ENCODE measurements at places on chromosomes 16 and 17.
A peak's percentile ranks its signal among the peaks of the same experiment; 100 is the strongest.

GRCh38 chr16:73304008-73304774 is 256.3 kb upstream of the ZFHX3 start:
- no peak for DNase-seq

- no peak for DNase-seq
Observed at GRCh38 chr16:79862601-79863000, 262.1 kb upstream of the MAF start.

GRCh38 chr17:13939222-13939621 is 130.1 kb upstream of the COX10 start:
- no peak for DNase-seq

- peak; percentile 23 for DNase-seq
Observed at GRCh38 chr16:10039220-10040096, 142.8 kb downstream of the GRIN2A start.

DNA sequence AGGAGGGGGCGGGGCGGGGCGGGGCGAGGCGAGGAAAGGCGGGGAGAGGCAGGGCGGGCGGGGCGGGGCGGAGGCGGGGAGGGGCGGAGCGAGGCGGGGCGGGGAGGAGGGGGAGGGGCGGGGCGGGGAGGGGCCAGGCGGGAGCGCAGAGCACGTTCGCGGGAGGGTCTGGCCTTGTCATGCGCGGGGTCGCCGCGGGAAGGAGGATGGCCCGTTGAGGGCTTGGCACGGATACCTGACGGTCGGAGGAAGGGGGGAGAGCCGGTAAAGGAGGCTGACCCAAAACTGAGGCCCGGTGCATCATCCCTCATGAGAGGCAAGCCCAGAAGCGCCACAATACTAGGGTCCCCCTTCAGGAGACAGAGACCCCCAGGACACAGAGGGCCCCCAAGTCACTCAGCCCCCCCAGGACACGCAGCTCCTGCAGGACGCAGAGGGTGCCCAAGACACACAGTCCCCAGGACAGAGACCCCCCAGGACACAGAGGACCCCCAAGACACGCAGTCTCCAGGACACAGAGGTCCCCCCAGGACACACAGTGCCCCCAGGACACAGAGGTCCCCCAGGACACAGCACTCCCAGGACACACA is 593 bp upstream of the WDR45B start:
- peak; percentile 53 for DNase-seq

DNA sequence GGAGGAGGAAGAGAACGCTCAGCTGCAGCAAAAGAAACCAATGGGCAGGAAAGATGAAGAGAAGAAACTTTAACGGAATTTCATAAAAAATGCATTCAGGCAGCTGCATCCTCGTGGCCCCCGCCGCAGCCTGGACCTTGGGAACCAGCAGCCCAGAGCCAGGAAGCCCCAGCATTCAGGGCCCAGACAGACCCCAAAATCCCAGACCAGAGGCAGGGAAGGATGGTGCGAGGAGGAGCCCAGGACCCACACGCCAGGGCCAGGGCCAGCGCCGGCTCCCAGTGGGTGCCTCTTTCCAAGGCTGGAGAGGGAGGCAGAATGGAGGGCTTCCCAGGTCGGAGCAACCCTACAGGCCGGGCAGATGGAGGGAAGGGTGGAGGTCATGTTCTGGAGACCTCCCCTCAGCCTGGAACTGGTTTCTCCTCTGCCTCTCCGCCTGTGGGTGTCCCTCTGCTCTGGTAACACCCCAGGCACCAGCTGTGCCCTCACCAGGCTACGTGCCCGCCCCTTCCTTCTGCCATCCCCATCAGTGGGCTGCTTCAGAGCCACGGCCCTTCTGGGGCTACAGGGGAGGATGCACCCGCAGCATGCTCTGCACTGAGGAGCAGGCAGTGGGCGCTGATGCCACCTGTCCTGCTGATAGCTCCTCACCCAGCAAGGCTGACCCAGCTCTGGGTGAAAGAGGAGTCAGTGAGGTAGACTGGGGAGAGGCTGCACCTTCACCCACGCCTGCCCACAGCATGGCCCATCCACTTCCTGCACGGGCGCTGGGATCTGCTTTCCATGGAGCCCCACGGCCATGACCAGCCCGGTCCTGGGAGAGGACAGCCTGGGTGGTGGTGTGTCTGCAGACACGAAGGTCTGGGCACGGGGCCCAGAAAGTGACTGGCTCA is 1.2 kb upstream of the MIF4GD start:
- no peak for DNase-seq

DNA sequence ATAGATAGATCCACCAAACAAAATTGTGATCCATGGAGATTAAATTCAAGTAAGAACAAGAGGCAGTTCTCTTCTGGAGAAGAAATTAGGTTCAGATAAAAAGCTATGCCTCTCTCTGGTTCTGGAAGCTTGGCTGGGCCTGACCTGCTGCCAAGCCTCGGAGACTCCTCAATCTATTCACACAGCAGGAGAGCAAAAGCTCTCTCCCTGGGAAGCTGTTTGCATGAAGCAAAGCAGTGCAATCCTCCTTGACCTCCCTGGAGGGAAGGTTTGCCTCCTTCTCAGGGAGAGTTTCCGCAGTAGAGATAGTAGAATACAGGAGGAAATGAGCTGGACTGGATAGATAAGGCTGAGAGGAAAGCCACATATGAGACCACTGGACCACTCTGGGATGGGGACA is 78.1 kb upstream of the GNAO1 start:
- no peak for DNase-seq

Data from hepatic stellate cell (primary cell).